ENCODE measurements at places on chromosomes 6 and 20.

DNA sequence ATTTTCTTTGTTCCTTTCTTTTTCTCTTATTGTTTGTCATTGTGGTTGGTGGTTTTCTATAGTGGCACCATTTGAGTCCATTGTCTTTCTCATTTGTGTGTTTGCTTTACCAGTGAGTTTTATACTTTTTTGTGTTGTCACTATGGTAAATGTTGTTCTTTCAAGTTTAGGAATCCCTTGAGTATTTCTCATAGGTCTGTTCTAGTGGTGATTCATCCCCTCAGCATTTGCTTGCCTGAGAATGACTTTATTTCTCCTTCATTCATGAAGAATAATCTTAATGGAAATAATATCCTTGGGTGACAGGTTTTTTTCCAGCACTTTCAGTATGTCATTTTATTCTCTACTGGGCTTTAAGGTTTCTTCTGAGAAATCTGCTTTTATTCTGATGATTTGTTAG is 209.2 kb upstream of the ASCC3 start:
- no peak for DNase-seq

- no peak for DNase-seq
Measured at GRCh38 chr6:112287577-112288225, 33.3 kb upstream of the LAMA4 start.

- DNase-seq = no peak
Measured at GRCh38 chr6:133854364-133855275, 34.3 kb upstream of the TCF21 start.

DNA sequence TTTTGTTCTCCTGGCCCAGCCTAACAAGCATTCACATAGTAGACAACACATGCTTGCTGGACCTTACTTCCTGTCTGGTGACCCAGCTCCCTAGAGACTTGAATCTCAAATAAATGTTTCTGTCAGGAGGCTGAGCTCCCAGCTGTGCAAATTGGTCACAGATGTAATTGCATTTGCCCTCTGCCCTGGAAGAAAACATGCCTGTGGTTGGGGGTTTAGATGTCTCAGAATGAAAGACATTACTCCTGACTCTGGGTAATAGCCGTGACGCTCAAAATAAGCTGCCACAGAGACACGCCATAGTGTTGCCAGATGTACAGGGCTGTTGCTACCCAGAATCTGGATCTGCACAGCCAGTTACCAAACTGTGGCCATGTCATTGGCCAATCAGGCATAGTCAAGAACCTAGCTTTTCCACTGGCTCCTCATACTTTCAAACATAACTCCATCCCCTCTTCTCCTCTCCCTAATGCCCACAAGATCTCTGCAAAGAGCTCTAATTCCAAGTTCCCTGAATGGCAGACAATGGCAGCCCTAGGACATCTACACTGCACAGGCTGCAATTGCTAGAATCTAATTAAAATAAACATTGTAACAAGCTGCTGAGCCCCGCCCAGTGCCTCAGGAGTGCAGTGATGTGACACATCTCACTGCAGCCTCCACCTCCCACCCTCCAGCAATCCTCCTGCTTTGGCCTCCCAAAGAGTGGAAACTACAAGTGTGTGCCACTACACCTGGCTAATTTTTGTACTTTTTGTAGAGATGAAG is 32.8 kb upstream of the GMPR start:
- no peak for DNase-seq
